ENCODE measurements at places on chromosomes 7 and 10.

DNA sequence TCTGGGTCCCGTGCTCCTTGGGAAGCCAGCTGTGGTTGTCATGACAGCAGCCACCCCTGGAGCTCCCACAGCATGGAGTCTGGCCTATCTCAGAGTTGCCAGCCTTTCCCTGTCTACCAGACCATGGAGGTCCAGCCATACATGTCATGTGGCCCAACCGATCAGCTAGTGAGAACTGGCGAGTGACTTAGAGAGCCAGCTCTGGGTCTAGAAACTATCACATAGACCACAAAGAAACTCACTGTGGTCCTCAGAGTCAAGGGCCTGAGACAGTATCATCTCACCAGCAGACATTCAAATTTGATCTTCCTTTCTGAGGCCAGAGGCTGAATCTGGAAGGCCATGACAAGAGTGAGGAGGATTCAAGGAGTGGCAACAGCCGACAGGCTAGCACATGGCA is 223.3 kb upstream of the GPR26 start:
- DNase-seq = no peak

DNA sequence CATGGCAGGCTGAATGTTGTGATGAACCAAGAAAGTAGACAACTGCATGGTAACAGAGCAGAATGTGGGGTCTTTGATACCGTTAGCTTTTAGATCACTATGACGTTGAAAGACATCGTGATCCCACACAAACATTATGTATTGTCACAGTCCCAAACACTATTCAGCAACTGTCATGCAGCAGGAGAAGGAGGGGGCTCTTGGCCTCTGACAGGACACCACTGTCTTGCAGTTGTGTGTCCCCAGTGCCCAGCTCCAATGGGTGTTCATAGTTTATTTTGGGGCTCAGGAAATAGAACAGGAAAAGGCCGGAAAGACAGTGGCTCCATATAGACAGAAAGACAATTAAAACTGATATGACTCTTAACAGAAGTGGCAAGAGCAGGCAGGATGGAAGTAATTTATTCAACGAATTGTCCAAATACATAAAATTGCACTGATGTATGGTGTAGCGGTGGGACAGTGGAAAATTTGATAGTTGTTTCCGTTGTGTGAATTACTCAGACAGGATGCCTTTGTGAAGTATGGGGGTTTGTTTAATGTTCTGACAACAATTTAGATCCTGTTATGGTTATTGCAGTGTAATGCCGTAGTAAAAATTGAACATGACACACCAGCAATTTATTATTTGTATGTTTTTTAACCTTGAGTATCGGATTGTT is 292.0 kb downstream of the LRMDA start:
- DNase-seq = no peak

GRCh38 chr10:76491216-76491615 is 1059.8 kb downstream of the LRMDA start:
- no peak for DNase-seq

- no peak for DNase-seq
Measured at GRCh38 chr10:60573336-60573735, 183.7 kb upstream of the ANK3 start.

DNA sequence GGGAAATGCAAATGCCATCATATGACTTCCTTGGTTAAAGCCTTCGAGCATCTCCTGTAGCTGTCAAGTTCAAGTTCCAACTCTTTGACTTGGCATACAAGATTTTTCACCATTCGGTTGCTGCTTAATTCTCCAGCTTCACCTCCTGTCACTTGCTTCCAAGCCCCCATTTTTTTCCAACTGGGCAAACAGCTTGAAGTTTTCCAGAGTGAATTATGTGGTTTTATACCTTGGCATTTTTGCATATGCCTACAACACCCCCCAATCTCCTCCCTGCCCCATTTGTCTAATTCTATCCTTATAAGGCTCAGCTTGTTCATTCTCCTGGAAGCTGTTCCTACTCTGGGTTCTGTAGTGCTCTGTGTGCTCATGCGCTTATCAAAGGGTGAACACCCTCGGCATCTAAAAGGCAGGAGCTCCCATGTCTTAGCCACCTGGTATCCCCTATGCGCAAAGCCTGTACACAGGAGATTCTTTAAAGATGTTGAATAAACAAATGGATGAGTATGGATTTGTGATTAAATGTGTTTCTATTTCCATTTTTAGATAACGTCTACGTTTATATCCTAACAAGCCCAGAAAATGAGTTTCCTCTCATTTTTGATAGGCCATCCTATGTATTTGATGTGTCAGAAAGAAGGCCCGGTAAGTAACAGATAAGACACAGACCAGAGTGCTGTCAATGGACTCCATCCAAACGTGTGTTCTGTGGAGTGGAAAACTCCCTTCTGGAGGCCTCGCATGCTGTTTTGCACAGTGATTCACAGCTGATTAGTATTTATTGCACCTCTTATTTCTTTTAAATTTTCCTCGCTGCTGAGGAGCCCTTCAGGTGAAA is 52.5 kb downstream of the CDHR3 start:
- DNase-seq = no peak

GRCh38 chr10:986137-986825 is 2.0 kb upstream of the GTPBP4 start:
- no peak for DNase-seq

DNA sequence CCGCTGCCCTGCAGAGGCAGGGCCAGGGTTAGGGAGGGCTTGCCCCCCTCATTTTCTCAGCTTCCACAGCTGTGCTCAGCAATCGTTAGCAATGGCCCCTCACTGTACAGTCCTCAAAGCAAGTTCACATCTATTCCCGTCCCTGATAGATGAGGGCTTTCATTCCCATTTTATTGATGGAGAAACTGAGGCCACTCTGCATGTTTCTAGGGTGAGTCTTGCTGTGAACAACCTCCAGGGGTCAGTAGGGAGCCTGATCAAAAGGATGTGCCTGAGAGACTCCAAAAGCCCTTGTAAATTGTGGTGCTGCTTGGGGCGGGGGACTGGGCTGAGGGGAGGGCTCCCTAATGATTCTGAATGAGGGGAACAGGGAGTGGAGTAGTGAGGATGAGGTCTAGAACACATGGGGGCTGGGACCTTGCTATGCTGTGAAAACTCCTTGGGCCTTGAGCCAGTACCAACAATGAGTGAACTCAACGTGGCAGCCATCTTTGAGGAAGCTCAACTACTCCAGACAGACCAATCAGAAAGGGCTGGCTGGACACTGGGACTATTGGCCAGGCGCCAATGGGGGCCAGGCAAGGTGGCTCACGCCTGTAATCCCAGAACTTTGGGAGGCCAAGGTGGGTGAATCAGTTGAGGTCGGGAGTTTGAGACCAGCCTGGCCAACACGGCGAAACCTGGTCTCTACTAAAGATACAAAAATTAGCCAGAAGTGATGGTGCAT is 6.7 kb upstream of the GRIFIN start:
- DNase-seq = no peak

DNA sequence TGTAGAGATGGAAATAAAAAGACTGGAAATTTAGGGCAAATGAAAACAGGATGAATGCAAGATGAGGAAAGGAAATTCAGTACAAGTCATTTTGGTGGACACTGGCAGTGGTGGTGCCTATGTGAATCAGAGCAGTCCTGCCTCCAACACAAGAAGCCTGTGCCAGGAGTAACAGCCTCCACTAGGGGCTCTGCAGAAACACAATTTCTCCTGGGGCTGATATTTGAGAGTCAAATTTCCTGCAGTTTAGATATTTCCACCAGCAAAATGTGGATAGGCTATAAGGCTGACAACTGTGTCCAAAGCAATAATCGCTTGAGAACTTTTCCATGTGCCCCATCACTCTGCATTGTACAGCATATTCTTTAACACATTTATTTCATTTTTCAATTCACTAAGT is 4.7 kb upstream of the PLXDC2 start:
- DNase-seq = no peak

- DNase-seq = no peak
Measured at GRCh38 chr10:65355141-65355680, 1570.6 kb upstream of the LRRTM3 start.

DNA sequence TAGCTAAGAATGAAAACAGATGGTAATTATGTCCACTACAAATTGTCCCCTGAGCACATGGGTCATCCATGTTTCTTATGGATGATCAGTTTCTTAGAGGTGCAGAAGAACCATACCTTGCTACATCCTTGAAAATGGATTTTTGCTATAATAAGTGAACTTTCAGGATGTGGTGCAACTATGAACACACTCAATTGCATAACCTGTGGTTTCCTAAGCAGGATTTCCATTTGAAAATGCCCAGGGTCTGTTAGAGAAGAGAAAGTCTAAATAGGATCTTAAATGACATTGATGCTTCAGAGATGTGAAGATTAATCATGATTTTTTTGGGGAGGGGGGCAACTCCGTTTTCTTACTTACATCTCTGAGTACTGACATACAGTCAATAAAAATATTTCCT is 39.6 kb upstream of the CACNB2 start:
- DNase-seq = no peak

DNA sequence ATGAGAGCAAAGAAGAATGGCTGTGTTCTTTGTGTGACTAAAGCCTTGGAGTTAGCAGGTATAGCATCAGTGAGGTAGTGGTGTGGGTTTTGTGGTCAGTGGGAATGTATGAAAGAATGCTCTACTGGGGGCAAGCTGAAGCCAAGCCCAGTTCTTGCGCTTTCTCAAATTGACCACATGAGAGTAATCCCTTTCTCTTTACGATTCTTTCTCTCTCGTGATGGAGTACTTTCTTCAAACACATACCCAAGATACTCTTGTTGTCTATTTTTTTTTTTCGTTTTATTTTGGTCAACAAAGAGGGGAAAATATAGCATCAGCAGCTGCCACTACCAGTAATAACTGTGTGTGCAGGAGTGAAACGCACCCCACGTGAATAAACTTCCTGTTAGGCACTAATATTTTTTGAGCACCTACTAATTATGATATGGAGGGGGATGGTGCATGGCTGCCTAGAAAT is 8.4 kb upstream of the PANK1 start:
- no peak for DNase-seq

DNA sequence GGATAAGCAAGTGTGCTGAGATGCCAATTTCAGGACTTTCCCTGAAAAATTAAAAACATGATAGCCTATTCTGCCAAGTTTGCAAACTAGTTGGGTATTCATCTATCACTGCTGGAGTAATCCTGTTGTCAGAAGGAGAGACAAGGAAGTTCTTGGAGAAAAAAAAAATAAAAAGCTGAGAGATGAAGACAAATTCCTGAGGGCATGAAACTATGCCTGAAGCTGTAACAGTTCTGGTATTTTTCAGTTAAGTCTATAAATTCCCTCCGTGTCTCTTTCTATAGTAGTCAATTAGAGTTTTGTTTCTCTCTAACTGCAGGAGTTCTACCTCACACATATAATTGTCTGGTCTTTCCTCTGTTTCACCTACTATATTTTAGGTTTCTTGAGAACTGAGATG is 95.7 kb downstream of the DGKB start:
- DNase-seq = no peak

DNA sequence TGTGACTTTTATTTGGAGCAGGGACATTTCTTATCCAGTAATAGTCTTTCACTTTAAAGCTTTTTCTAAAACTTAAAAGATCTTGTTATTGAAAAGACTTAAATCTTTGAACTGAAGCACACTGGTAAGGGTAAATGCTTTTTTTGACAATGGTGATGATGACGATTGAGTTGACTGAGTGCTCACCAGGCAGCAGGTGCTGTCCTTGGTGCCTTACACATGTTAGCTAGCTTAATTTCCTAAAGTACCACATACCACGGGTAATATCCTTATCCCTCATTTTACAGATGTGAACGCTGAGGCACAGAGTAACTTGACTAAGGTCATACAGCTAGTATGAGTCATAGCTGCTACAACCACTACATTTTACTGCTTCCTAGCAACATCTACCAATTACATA is 200.0 kb downstream of the XPNPEP1 start:
- DNase-seq = no peak

GRCh38 chr7:27046854-27047549 is 48.8 kb downstream of the HOXA1 start:
- no peak for DNase-seq

DNA sequence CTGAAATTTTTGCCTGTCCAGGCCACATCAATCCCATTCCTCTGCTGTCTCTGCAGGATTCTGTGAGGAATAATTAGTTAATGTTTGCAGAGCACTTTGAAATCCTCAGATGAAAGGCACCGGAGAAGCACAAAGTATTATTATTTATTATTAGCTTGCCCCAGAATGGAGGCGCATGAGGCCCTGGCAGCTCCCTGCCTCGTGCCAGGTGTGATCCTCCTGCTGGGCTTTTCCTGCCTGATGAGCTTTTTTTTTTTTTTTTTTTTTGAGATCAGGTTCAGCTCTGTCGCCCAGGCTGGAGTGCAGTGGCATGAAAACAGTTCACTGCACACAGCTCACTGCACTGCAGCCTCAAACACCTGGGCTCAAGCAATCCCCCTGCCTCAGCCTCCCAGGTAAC is 65.2 kb downstream of the TCF7L2 start:
- DNase-seq = no peak

DNA sequence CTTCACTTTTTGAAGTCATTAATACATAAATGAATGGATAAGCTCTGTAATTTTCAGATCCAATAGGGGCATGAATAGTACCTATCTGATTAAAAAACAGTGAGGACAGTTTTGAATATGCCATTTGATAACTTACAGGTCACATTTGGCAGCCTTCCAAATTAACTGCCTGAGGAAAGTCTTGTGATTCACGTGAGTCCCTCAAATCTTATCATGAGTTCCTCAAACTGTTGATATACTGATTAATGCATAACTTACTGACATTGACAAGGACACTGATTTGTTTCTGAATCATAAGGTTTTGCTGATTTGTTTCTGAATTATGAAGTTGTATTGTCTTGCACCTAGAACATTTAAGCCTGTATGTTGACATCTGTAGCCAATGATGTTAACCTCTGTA is 55.1 kb downstream of the ANKMY2 start:
- no peak for DNase-seq

DNA sequence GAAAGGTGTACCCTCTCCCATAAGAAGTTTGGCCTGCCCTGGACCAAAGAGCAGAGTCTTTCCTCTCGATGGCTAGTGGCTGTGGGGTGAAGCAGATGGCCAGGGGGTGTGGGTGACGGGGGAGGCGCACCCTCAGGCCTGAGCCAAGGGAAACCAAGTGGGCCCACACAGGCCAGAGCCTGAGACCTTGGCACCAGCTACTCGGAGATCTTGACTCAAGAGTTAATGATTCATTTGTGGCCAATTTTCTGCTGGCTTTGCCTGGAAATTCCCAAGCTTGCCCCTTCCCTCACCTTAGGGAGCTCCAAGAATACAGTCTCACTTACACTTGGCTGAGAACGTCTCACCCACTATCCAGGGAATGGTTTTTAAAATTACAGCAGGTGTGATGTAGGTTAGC is 42.7 kb downstream of the ZMIZ1 start:
- DNase-seq = no peak

DNA sequence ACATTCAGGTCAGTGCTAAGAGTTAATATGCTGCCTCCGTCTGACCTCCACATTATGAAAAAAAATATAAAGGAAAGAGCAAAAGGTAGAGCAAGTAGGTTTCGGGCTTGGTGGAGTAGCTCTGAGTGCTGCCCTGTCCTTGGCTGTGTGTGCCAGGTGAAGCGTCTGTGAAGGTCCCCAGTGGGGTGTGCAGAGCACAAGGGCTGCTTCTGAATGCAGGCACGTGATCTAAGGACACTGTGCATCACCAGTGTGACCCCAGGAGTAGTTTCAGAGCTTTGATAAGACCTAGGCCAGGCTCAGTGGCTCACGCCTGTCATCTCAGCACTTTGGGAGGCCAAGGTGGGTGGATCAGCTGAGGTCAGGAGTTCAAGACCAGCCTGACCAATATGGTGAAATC is 36.0 kb downstream of the KLF6 start:
- no peak for DNase-seq

GRCh38 chr7:4073750-4074149 is 608.3 kb upstream of the FOXK1 start:
- DNase-seq = no peak

- no peak for DNase-seq
Measured at GRCh38 chr7:16758631-16759611, 5.4 kb downstream of the TSPAN13 start.

- no peak for DNase-seq
Measured at GRCh38 chr10:64075604-64076003, 554.4 kb downstream of the REEP3 start.

Measured in CD4-positive, alpha-beta T cell treated with Interleukin-4 for 1 hour (primary cell).